Effector CD8-positive, alpha-beta T cell (primary cell): ENCODE measurements at places on chromosomes 6 and 20.
A peak's percentile ranks its signal among the peaks of the same experiment; 100 is the strongest.

DNA sequence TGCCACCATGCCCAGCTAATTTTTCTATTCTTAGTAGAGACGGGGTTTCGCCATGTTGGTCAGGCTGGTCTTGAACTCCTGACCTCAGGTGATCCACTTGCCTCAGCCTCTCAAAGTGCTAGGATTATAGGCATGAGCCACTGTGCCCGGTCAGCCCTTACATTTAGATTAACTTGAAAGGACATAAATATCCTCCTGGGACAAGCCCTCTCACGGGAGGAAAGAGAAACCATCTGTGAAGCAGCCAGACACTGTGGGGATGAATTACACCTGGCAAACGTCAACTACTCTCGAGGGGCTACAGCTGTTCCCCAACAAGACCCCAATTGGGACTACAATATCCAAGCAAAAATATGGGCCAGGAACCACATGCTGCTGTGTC is 32.7 kb upstream of the SAMHD1 start:
- no peak for DNase-seq

DNA sequence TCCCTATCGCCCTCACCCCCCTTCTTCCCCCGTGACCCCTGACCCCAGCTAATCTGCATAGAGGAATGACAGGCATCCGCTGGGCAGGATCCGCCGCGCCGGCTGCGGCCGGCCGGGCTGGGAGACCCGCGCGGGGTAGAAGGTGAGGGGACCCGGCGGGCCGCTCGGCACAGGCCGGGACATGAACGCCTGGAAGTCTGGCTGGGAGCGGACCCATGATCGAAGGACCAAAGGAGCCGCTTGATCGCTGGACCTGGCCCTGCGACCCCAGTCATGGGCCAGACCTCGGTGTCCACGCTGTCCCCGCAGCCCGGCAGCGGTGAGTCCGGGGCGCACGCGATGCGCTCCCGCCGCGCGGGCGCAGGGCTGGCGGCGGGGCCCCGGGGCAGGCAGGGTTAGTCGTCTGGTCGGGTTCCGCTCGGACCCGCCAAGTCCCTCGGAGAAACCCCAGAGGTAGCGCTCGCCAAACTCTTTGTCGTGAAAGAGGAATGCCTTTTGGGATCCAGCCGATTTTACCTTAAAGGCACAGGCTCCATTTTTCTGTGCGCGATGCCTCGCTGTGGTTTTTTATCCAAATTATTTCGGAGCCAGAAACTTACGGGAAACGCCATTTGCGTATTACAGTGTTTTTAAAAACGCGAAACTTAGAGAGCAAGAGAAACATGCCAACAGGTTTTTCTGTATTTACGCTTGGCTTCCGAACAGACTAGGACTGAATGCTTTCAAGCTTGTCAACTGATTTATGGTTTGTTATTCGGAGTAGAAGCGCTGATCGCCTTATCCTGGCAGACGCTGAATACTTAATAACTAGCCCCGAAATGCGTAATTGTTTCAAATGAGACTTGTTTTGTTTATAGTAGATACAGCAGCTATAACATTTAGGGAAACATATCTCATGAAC is at the start of gene PHACTR2:
Gene PHACTR2 (plus strand): TSS at position 75 of the 901 bp plus-strand sequence. CDS start 199 bp downstream, at position 274.
- DNase-seq = peak; percentile 33

- DNase-seq = no peak
These were observed 389.1 kb downstream of the ARHGAP18 start for GRCh38 chr6:129320892-129321291.

GRCh38 chr6:168507730-168508129 is 66.7 kb downstream of the SMOC2 start:
- DNase-seq = no peak

- DNase-seq = no peak
These were observed 28.0 kb downstream of the PEX3 start for GRCh38 chr6:143478479-143479062.

DNA sequence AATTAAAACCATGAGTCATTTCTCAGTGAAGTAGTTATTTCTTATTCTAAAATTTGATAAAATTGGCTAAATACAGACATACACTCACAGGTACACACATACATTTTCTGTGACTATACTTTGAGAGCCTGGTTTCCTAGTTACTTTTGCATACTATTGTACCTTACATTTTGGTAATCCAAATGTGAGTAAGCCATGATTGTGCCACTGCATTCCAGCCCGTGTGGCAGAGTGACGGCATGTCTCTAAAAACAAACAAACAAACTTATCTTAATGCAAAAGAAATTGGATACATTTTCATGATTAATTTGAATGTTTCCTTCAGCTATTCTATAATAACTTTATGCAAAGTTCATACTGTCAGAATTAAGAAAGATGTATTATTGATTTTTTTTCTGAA is 628.8 kb downstream of the GRIK2 start:
- no peak for DNase-seq

GRCh38 chr20:50467718-50468356 is 42.3 kb upstream of the PTPN1 start:
- no peak for DNase-seq

- DNase-seq = no peak
These were observed 81.1 kb upstream of the GPR6 start for GRCh38 chr6:109897025-109897424.

GRCh38 chr6:91509711-91510110 is 922.8 kb upstream of the MAP3K7 start:
- no peak for DNase-seq

GRCh38 chr20:57037689-57038088 is 228.8 kb downstream of the BMP7 start:
- DNase-seq = no peak

GRCh38 chr20:34579979-34580940 is 21.7 kb downstream of the MAP1LC3A start:
- no peak for DNase-seq

DNA sequence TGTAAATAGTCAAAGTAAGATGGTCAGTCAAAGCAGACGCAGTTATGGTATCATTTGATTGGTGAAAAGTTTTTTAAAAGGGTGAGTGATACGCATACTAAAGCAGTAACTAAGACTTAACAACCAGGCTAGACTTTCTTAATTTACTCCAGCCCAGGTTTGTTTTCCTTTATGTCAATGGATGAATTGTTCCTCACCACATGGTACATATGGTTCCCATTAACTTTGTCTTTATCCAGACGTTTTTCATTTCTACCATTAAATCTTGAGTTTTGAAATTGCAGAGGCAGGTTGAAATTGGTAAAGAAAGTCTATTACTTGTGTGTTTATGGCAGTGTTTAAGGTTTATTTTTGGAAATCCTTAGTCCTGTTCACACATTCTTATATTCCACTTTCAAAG is 98.5 kb upstream of the SCGN start:
- no peak for DNase-seq

GRCh38 chr6:9933677-9934076 is 481.2 kb downstream of the TFAP2A start:
- DNase-seq = no peak

- no peak for DNase-seq
These were observed 166.5 kb downstream of the SMOC2 start for GRCh38 chr6:168607272-168608112.

DNA sequence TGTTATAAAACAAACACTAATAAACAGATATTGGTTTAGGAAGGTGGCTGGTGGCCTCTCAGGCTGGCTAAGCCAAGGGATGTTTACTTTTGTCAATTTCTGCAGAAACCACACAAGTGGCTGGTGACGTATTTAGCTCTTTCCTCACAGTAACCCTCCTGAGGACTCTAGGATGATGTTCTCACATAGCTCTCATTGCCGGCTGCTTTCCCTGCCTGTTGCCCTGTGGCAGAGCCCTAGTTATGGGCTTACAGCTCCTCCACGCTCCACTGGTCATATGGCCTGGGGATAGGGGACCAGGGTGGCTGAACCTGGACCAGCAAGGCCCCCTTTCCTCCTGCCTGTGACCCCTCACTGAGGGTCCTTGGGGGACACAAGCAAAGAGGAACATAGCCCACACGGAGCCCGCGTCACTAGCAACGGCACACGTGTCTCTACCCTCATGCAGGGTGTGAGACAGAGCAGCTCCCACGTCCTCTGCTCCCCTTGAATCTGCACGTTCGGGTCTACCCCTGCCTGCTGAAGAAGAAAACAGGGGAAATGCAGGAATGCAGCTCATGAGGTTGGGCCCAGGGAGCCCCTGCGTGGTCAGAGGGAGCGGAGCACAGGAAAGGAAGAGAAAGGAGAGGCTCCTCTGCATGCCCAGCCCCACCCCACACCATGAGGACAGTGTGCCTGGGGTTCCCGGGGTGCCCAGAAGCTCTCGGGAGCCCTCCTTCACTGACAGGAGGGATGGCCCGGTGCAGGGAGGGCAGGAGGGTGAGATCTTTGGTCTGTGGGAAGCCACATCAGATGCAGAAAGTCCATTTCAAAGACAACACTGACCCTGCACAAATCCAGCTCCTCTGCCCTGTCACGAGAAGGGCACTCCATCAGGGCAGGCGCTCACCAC is 13.9 kb downstream of the RAMACL start:
- DNase-seq = no peak

GRCh38 chr6:47163536-47163935 is 121.4 kb upstream of the ADGRF1 start:
- DNase-seq = no peak

DNA sequence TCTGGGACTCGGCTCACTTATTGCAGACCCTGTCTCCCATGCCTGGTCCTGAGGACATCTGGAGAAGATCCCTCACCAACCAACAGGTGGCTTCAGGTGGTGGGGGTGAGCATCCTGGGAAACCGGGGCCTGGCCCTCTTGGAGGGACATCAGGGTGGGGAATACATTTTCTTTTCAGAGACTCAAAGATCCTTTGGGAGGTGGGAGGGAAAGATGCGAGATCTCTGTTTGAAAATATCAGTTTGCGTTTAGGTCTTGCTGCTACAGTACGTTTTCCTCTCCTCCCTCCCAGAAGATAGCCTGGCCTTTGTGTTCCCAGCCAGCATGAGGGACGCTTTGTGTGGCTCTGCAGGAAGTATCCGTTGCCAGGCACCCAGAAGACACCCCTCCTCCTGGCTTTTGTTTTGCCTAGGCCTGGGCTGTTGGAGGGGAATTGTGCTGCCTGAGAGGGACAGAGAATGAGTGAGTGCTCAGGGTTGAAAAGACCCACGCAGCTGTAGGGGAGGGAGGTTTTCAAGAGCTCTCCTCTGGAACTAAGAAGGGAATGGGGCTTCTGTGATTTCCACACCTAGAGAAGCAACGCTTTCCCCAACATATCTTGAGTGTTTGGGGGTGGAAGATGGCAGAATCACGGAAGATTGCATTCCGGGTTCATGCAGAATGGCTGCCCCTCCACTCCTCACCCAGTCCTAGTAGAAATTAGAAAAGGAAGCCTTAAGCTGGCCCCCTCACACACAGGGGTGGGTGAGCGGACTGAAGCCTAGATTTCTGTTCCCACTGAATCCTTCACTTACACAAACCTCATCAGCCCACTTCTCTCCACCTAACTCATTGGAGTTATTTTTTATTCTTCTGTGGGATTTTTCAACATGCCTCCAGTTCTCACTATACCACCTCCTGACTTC is 22.0 kb upstream of the SLC2A12 start:
- DNase-seq = no peak

DNA sequence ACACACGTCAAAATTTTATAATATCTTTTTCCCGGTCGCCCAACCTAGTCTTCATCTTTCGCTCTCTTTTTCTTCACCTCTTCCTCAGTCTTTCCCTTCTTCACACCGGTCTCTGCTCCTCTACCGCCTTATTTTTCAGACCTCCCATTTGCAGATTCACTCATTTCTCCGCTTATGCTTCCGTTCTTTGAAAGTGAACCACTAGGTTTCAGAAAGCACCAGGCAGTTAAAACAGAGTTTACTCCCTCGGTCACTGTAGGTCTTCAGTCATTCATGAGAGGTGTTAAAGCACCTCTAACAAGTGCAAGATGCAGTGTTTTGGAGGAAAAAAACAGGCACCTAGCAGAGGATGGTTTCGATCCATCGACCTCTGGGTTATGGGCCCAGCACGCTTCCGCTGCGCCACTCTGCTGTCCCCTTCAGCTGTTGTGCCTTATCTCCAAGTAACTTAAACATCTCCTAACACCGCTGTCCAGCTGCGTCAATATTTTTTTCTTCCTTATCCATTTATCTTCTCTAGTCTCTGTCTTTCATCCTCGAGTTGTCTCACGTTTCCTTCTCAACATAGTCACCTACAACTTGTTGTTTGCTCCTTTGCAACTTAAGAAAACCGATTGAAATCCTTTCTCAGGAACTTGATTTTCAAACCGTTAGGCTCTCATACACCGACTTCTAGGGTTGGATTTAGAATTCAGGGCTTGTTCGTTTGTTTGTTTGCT is 119.7 kb upstream of the ZNF184 start:
- no peak for DNase-seq
